ENCODE measurements at places on chromosomes 1 and 21.
A peak's percentile ranks its signal among the peaks of the same experiment; 100 is the strongest.

DNA sequence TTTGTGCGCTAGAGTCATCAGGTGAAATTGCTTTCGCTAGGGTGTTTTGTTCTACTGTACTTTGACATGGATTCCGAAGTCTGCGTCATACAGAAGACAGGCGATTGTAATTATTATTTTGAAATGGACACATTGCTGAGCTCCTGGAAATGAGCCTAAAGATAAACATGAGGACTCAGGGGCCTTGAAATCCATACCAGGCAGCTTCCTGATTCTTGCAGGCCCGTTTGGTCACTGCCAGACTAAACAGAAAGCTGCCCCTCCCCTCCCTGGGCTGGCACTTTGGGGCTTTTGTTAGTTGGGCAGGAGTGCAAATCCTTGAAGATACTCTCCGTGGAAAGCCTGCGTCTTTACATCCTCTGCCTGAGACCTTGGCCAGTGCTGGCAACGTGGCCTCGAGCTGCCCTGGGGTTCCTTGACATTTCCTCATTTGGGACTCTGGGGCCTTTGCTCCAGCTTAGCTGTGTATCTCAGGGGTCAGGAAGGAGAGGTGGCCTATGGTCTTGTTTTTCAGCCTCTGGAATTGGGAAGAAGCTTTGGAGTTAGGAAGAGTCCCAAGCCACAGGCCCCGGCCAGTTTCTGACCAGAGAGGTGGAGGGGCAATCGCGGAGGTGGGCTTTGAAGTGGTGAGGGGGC, 26.9 kb upstream of the KCNE2 start:
- DNase-seq, result no peak

DNA sequence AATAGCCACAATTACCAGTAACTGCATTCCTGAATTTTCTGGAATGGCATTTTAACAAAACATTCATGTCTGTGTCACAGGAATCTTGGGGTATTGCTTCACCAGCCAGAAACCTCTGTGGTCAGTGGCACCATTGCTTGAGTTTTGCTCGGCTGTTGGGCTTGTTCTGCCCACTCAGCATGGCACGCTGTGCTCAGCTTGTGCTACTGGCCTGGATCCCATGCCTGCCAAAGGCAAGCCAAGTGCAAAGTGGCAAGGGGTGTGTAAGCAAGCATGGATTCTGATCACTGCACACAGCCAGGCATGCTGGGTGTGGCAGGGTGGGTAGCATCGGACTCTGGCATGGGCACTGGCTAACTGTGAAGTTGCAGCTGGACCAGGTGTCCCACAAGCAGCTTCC, 1150.9 kb downstream of the MRPL39 start:
- DNase-seq, result no peak

DNA sequence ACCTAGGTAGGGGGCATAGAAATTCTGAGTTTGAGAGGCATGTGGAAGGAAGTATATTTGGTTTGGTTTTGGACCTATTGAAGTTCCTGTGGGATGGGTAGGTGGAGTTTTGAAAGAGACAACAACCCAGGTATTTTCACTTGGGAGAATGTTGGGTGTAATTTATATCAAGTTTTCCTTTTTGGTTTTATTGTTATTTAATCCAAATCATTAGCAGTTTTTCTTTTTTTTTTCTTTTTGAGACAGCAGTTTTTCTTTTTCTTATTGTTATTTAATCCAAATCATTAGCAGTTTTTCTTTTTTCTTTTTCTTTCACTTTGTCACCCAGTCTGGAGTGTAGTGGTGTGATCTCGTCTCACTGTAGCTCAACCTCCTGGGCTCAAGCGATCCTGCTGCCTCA, 30.1 kb downstream of the RNF11 start:
- DNase-seq, result no peak

- no peak for DNase-seq
These were observed 11.9 kb downstream of the ALX3 start for GRCh38 chr1:110058591-110058990.

GRCh38 chr1:54325284-54325683, 80.9 kb downstream of the SSBP3 start:
- DNase-seq, result no peak

- no peak for DNase-seq
These were observed 54.8 kb downstream of the TBX19 start for GRCh38 chr1:168335500-168335899.

DNA sequence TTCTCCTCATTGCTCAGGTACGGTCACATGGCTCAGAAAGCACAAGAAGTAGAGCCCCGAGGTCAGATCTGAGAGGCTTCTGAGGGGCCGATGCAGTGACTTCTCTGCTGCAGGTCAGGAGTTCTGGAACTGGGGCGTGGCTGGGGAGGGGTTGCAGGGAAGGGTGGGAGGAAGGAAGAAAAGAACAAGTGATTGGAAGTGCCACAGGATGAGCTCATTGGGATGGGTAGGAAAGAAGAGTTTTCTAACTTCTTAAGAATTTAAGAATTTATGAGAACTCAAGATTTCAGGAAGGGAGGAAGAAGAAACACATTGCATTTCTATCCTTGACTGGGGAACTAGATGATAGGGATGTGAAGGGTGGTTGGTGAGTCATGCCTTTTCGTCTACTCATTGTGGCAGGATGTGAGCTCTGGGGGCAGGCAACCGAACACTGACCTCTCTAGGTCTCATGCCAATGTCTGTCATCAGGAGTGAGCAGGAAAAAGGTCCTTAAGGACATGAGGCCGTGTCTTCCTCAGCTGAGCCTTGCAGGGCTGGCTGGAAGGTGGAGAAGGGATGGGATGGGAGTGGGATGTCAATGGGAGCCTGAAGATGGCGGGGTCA, 497 bp downstream of the FCRLB start:
- no peak for DNase-seq

- DNase-seq, result no peak
These were observed 203.6 kb downstream of the PCP4 start for GRCh38 chr21:40070871-40071270.

GRCh38 chr1:58123051-58123450, 423.5 kb downstream of the OMA1 start:
- DNase-seq, result no peak

- DNase-seq, result no peak
These were observed 95.5 kb upstream of the IVNS1ABP start for GRCh38 chr1:185412385-185413087.

- DNase-seq, result no peak
These were observed 48.5 kb downstream of the RHBG start for GRCh38 chr1:156417401-156418020.

- no peak for DNase-seq
These were observed 1.1 kb downstream of the SERTAD4 start for GRCh38 chr1:210233495-210234328.

DNA sequence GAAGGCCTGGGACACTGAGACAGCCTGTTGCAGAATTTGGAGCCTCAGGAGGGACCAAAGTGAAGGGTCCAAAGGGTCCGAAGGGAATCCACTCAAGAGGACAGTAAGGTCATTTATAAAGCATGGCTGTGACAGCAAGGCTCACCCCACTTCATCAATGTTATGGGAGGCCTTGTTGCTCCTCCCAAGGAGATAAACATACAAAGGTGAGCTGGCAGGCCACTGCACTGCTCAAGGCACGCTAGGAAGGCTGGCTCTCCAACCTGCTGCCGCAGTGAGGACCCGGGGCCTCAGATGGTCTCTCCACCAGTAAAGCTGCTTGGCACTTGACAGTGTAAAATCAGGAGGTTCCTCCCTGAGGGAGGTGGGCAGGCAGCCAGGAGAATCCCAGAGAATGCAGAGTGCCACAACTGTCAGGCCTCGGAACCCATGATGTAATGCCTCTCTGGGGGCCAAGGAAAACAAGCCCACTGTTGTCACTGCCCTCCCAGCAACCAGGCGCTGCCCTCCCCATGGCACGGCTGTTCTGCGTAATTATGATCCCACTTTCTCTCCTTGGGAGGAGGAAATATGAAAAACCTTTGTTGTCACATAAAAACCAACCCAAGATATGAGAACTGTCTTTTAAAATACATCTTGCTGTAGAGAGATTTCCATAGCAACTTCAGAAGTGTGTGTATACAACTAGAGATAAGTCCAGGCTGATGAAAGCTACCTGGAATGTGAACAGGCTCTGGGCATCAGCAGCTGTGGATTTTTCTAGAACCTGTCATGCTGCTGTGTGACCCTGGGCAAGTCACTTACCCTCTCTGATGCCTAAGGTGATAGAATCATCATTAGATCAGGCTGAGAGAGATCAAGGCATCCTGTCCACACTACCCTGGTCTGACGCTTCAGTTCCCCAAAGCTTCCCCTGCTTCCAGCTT, 102.5 kb downstream of the KCNN3 start:
- DNase-seq, result peak; percentile 68

DNA sequence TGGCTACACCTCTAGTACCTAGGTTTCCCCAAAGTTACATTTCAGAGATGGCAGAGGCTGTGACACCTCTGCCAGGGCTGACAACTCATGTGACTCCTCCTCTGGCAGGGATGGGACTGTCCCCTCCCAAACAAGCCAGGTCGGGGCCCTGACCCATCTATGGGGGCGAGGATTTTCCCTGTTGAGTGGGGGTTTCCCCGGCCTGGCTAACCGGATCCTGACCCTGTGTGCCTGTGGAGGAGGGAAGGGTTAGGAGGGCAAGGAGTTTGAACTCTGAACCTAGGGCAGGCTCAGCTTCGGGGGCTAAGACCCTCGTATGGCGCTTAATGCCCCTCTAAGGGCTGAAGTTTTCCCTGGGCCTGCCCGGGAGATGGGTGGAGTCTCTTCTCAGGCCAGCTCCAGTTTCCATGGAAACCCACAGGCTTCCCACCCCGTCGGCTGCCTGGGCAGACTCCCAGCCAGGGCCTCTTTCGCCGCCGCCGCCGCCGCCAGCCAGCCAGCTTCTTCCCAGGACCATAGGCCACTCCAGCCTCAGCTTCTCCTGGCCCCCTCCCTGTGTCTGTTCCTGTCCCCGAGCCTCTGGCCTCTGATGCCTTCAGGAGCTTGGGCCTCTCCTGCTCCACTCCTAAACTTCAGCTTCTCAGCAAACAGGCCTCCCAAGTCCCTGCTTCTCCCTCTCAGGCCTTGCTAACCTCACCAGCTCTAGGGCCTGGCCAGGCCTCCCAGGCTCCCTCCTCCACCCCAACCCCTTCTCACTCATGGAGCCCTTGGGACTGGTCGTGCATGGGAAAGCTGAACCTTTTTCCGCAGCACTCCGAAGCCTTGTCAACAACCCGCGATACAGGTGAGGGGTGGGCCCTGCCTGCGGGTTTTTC, at the start of gene BTBD19:
Gene BTBD19 (plus strand): TSS at position 461 of the 875 bp plus-strand sequence. CDS start 298 bp downstream, at position 759.
- DNase-seq, result peak; percentile 74

- no peak for DNase-seq
These were observed 4.1 kb upstream of the NBL1 start for GRCh38 chr1:19639999-19640362.

DNA sequence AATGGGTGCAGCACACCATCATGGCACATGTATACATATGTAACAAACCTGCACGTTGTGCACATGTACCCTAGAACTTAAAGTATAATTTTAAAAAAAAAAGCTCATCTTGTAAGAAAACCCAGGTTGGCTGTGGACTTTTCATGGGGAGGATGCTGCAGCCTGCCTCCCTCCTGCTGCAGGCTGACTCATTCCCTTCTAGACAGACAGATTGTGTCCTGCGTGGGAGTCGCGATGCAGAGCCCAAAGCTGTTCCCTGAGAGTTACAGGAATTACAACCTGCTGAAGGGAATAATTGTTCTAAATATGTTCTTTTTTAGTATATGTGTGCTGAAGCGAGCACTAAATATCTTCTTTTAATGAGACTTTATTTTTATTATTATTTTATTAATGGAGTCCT, 93.2 kb downstream of the TBX19 start:
- DNase-seq, result no peak

DNA sequence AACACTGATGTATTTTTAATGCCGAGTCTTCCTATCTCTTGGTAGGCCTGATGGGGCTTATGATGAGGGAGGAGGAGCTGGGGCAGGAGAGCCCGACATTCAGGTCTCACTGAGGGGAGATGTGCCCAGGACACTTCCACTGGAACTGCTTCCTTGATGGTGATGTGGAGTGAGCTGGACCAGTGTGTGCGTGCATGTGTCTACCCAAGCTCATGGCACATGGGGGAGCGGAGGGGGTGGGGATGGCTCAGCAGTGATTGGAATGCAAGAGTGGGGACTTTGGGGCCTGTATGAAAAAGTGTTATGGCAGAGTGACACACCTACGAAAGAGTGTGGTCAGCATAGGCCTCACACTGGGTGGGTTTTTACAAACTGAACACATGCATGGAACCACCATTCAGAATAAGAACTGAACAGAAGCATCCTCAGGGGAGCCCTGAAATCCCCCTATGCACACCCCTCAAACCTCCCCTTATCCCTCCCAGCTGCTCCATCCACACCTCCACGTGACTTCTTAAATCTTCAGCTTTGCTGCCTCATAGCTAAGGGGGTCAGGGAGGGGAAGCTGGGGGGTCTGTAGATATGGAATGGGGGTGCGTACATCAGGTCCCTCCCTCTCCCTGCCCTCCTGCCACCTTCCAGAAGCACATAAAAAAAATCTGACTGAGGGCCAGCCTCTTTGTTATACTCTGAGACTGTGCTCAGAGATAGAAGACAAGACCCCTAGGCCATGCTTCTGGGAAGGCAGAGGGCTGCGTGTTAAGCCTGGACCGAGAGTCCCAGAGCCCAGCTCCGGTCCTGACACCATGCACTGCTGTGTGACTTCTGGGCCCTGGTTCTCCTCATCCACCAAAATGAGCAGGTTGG, 11.6 kb downstream of the IL6R start:
- no peak for DNase-seq

DNA sequence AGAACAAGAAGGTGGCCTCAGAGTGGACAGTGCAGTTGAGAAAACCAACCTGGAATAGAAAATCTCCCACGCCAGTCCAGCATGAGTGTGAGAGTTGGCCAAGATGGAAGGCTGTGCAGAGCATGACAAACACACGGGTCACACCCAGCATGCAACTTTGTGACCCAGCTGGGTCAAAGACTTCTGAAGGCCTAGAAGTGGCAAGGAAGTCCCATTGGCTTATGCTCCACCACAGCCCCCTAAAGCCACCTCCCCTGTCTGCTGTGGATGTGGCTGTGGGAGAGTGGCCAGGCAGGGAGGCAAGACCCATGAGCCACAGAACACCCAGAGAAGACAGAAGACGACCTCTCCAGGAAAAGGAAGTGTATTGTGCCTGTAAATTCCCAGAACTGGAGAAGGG, 13.6 kb downstream of the BATF3 start:
- DNase-seq, result no peak

DNA sequence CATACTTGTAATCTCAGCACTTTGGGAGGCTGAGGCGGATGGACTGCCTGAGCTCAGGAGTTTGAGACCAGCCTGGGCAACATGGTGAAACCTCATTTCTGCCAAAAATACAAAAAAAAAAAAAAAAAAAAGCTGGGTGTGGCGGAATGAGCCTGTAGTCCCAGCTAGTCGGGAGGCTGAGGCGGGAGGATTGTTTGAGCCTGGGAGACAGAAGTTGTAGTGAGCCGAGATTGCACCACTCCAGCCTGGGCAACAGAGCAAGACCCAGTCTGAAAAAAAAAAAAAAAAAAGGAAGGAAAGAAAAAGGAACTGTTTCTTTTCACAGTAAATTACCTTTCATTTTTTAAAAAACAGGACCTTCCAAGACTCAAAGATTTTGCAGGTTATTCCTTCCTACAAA, 29.5 kb downstream of the LIN9 start:
- DNase-seq, result no peak

DNA sequence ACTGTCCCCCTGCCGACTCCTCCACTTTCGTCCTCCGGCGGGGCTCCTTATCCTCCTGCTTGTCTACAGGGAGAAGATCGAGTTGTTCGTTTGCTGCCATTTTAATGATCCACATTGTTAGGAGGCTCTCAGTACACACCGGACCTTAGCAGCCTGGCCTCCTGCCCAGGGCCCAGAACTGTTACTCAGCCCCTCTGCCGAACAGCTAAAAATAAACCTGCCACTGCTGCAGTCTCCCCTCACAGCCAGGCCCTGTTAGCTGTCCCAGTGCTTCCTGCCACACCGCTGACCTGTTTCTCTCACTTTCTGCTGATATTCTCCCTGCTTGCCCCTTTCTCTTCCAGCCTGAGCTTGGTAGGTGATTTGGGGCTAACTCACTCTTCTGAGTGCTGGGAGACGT, 8.3 kb downstream of the MAPKAPK2 start:
- DNase-seq, result peak; percentile 54
